ENCODE measurements at places on chromosomes 16 and 17. TPM values are rescaled to one million over a fixed set of nuclear protein-coding genes. Genes with fewer than 3 reads are reported as not detected.

Gene TPSD1
- 9.4 TPM for total RNA-seq

Gene RAP1GAP2
- 16.1 TPM for total RNA-seq

Gene PDILT
- not detected for total RNA-seq

Gene PDP2
- total RNA-seq, result 22.4 TPM

Gene OTOP2
- not detected for total RNA-seq

Gene AIPL1
- total RNA-seq, result not detected

Gene PAFAH1B1
- 144 TPM for total RNA-seq

Gene SLX1B
- 12.0 TPM for total RNA-seq

Gene SDK2
- 2.3 TPM for total RNA-seq

Gene TEKT5
- not detected for total RNA-seq

Gene MT1G
- 23.7 TPM for total RNA-seq

Gene KRT24
- not detected for total RNA-seq

Gene RHBDF2
- total RNA-seq, result 46.4 TPM

Gene SLC5A2
- total RNA-seq, result 3.1 TPM

Gene PRR15L
- total RNA-seq, result 47.4 TPM

Gene HSD11B2
- total RNA-seq, result 2.2 TPM

Gene PLA2G10
- total RNA-seq, result 6.6 TPM

Gene TERB1
- total RNA-seq, result 0.26 TPM

Gene PKD1
- 84.8 TPM for total RNA-seq

Data from upper lobe of right lung (tissue), 1 donor.